HT1080 (cell line): ENCODE measurements at places on chromosomes 5 and 9. TPM values are rescaled to one million over a fixed set of nuclear protein-coding genes. Genes with fewer than 3 reads are reported as not detected.

Gene MSMP
- total RNA-seq: not detected in 2 replicates

DNA sequence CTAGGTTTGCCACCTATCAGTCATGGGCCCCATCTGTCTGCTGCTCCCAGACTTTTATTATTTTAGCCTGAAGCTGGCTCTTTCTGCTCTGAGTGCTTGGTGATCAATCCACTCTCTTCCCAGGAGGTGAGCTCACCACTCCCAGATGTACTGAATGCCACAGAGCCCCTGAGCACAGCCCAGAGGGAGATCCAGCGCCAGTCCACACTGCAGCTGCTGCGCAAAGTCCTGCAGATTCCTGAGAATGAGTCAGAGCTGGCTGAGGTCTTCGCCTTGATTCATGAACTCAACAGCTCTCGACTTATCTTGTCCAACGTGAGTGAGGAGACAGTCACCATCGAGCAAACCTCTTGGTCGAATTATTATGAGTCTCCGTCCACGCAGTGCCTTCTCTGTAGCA, 36.0 kb downstream of the HMGXB3 start:
- peak; percentile 99 for DNase-seq

- DNase-seq: no peak
These were observed 3.1 kb upstream of the LRRC70 start for GRCh38 chr5:62575489-62575888.

GRCh38 chr5:54718656-54719055, 201.1 kb downstream of the SNX18 start:
- peak; percentile 18 for DNase-seq

DNA sequence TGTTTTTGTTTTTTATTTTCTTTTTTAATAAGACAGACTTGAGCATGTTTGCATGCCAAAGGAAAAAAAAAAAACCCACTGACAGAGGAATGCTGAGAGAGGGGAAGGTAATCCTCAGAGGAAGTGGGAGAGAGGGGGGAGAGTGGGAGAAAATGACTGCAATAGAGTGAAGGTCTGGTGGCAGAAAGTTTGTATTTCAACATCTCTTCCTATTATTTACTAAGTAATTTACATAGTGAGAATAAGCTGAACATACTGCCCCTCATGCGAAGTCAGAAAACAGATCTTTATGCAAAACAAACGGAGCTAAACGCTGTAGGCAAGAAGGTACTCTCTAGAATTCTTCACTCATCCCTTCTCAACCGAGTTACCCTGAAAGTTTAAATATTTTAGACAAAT, 45.0 kb downstream of the ELL2 start:
- DNase-seq: no peak

DNA sequence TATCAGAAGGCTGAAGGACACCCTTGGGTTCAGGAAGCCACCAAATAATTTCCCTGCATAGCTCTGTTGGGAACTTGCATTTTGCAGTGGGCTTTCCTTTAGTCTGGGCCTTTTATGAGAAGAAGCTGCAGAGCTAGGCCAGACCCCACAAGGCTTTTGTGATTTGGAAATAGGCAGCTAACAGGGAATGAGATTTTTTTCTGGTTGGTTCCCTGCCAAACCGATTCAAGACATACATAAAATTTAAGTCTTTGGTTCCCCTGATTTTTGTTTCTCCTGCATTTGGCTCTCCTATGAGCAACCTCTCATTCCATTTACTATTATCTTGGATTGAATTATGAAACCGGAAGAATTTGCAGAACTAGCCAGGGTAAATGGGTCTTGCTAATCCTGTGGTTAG, 81.5 kb upstream of the PTCH1 start:
- DNase-seq: no peak

DNA sequence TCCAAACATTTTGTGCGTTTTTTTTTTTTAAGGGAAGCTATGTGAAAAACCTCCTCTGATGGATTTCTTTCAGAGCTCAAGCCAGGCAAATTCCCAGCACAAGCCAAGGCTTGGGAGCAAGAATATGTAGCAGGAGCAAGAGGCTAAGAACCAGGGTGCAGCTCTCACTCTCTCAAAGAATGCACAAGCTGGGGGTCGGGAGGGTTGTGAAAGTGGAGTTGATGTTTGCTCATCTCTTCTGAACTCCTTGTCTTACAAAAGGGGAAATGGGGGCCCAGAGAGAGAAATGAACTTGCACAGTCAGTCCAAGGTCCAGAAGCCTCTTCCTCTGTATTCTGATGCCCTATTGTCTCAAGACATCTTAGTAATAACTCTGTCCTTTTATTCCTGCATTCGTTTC, 7.7 kb upstream of the TRAF1 start:
- no peak for DNase-seq

- peak; percentile 17 for DNase-seq
These were observed 241.7 kb downstream of the MCTP1 start for GRCh38 chr5:95043234-95043633.

- peak; percentile 61 for DNase-seq
These were observed 225.8 kb downstream of the FANCC start for GRCh38 chr9:95091601-95092261.

DNA sequence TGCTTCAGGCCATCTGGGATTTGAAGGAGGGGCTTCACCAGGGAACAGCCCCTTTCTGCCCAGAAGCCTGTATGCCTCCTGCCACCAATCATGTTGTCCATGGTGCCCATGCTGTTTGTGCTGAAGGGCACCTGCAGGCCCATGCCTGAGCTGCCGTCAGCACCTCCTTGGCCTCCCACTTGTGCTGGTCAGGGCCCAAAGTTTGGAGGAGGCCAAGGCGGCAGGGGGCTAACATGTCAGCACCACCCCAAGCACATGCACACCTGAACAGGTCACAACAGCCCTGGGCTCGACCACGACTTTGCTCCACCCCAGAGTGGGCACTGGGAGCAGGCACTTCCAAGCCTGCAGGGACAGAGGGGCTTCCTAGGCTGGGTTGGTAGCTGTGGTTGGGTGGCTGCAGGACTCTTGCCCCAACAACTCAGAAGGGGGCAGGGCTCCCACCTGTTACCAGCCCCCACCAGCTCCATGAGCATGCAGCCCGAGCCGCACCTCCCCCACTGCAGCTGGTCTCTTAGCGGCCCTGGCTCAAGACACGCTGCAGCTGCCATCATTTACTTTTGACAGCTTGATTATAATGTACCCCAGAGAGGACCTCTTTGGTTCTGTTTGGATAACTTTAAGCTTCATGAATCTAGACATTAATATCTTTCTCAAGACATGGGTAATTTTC, 19.8 kb upstream of the NFIL3 start:
- DNase-seq: no peak

Gene IL4
- not detected in 2 replicates for total RNA-seq

- no peak for DNase-seq
These were observed 3.9 kb downstream of the FLT4 start for GRCh38 chr5:180645274-180646204.

Gene MARCHF3
- 5.0 and 9.9 TPM in 2 replicates for total RNA-seq

- DNase-seq: no peak
These were observed 1.4 kb downstream of the DAB2 start for GRCh38 chr5:39423331-39423751.

- no peak for DNase-seq
These were observed 3.1 kb upstream of the FAM120AOS start for GRCh38 chr9:93456504-93456903.

- DNase-seq: no peak
These were observed 107.6 kb upstream of the SPRY4 start for GRCh38 chr5:142432369-142432863.

DNA sequence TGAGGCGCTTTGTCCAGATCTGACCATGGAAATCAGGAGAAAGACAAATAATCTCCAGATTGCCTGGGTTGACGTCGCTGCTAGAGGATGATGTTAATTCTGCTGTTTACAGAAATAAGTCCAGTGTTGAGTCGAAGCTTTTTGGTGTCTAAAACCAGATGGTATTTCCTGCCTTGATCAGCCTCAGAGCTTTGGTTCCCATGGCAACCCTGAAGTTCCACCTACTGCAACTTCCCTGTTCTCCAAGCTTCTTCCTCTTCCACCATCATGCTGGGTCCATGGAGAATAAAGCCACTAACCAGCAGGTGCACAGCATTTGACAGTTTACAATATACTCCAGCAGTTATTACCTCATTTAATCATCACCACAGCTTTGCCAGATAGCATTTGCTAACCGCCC, 18.0 kb upstream of the GABBR2 start:
- DNase-seq: peak; percentile 51

GRCh38 chr5:149410721-149411432, 31.8 kb upstream of the IL17B start:
- no peak for DNase-seq

Gene MEIKIN
- not detected in 2 replicates for total RNA-seq

Gene FCN2
- not detected in 2 replicates for total RNA-seq

Gene ACTL7B
- total RNA-seq: not detected in 2 replicates
